Kasumi-1 (cell line): ENCODE measurements at places on chromosomes 2 and 18.
A peak's percentile ranks its signal among the peaks of the same experiment; 100 is the strongest.

GRCh38 chr2:52144590-52144989 lies 1112.7 kb upstream of the NRXN1 start:
- no peak for DNase-seq

DNA sequence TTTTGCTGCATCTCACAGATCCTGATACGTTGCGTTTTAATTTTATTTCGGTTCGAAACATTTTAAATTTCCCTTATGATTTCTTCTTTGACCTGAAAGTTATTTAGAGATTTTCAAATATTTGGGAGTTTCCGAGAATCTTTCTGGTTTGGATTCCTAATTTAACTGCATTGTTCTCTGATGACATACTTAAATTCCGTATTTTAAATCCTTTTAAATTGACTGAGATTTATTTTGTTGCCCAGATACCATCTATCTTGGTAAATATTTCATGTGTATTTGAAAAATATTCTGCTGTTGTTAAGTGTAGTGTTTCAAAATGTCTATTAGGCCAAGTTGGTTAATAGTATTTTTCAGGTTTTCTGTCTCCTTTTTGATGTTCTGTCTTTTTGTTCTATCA lies 37.7 kb downstream of the MROH2A start:
- no peak for DNase-seq

DNA sequence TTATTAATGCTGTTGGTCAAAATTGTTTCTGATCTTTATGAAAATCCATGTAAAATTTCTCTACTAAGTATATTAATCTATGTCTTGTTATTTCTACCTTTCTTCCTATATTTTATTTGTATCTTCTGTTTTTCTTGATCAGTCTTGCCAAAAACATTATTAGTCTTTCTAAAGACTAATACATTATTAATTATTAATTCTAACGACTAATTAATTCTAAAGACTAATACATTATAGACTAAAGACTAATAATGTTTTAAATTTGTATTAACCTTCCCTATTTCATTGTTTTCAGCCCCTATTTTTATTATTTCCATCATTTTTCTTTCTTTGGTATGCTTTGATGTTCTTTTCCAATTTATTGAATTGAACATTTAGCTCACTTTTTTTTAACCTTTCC lies 27.7 kb downstream of the NEURL3 start:
- no peak for DNase-seq

GRCh38 chr2:232632904-232633412 lies 446 bp upstream of the EFHD1 start:
- no peak for DNase-seq

GRCh38 chr2:155100261-155100660 lies 401.8 kb downstream of the KCNJ3 start:
- no peak for DNase-seq

- no peak for DNase-seq
These were observed 73.1 kb downstream of the EIF2AK3 start for GRCh38 chr2:88554189-88554588.

GRCh38 chr2:219595256-219595655 lies 2.4 kb upstream of the STK11IP start:
- peak; percentile 44 for DNase-seq
